Ureter (tissue), 1 donor: ENCODE measurements at places on chromosomes 2 and 18. TPM values are rescaled to one million over a fixed set of nuclear protein-coding genes. Genes with fewer than 3 reads are reported as not detected.

DNA sequence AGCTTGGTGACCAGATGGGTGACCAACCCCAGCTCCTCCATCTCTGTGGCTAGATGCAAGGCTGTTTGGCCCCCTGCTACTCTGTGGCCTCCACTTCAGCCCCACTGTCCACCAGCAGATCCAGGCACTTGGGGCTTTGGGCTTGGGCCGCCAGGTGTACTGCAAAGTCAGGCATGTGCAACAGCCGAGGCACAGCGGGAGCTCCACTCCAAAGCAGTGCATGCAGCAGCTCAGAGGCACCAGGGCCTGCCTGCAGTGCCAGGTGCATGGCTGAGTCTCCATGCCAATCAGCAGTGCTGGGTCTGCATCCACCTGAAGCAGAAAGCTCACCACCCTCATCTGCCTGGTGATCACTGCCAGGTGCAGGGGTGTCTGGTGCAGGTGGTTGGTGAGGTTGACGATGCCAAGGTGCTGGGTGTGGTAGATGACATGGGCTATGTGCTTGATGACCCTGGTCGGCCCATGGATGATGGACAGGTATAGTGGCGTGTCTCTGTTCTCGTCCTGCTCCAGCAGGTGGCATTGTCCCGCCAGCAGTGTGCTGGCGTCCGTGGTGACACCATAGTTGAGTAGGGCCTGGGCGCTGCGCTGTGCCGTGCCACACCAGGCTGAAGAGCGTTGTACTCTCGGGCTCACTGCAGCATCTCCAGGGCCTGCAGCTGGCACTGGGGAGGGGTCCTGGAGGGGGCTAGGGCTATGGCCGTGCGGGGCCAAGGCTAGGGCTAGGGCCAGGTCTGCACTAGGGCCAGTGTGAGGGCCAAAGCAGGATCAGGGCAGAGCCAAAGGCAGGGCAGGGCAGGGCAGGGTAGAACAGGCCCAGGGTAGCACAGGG, 1.0 kb upstream of the ANKRD62 start:
- no peak for DNase-seq

Gene LIMS4
- 1.6 TPM for total RNA-seq

GRCh38 chr2:96245609-96246390, 20.0 kb downstream of the TMEM127 start:
- DNase-seq: no peak

DNA sequence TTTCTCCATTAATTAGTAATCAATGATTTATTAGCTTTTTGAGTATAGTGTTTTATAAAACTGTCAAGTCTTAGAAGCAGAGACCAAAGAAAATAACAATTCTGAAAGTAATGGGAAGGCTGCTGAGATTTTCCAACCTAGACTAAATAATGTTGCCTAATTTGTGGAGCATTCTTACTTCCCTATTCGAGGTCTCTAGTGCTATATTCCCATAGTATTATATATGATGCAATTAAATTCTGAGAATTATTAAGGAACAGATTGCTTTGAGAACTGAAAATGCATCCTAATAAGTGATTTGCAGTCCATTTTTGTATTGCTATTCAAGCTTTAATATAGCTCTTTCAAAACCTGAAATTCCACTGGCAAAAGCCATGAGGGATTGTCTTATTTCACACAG, 27.7 kb upstream of the DOCK10 start:
- DNase-seq: no peak

GRCh38 chr18:13576598-13576997, 149.8 kb downstream of the FAM210A start:
- DNase-seq: no peak

DNA sequence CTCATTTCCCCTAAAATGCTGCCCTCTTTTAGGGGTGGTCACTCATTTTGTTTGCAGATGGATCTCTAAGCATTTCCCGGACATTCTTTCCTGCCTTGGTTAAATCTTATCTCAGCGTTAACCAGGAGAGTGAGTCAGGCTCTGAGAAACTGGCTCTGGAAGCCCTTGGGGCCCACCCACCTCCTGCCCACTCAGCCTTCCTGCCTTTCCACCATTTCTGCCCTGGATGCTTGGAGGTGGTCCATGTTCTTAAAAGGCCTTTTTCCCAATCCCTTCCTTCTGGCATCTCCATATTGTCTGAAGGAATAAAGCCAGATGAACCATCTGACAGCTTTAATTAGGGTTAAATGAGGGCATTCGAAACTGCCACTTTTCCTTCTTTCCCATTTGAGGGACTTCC, 9.5 kb downstream of the HK2 start:
- no peak for DNase-seq

DNA sequence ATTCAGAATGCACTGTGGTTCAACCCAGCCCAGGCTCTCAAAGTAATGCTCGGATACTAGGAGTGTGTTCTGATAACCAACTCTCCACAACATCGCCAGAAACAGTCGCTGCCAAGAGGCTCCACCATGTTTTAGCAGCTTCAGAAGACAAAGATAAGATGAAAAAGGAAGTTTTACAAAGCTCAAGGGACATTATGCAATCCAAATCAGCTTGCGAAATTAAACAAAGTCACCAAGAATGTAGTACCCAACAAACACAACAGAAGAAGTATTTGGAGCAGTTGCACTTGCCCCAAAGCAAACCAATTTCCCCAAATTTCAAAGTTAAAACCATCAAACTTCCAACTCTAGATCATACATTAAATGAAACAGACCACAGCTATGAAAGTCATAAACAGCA, 360.9 kb downstream of the XIRP2 start:
- no peak for DNase-seq

Gene UBXN4
- 117 TPM for total RNA-seq

DNA sequence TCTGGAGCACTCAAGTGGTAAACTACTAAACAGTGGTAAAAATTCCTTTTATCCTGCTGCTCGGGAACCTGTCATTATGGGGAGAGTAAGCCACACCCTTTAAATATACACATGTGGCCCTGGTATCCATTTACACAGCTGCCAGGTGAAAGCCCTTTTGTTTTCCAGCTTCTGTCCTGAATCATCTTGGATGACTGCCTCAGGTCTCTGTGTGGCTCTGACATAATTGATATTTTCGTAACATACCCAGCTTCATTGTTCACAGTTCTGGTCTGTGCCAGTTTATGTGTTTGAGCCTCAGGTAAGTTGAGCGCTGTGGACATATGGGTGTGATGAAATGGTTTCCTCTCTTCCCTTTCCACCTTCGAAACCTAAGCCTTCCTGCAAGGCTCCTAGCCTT, 15.7 kb upstream of the TTC39C start:
- no peak for DNase-seq

Gene MERTK
- total RNA-seq: 33.5 TPM

Gene PLEK
- total RNA-seq: 3.7 TPM

Gene BBS5
- 18.8 TPM for total RNA-seq

GRCh38 chr2:175817221-175817620, 184.8 kb downstream of the LNPK start:
- DNase-seq: no peak

DNA sequence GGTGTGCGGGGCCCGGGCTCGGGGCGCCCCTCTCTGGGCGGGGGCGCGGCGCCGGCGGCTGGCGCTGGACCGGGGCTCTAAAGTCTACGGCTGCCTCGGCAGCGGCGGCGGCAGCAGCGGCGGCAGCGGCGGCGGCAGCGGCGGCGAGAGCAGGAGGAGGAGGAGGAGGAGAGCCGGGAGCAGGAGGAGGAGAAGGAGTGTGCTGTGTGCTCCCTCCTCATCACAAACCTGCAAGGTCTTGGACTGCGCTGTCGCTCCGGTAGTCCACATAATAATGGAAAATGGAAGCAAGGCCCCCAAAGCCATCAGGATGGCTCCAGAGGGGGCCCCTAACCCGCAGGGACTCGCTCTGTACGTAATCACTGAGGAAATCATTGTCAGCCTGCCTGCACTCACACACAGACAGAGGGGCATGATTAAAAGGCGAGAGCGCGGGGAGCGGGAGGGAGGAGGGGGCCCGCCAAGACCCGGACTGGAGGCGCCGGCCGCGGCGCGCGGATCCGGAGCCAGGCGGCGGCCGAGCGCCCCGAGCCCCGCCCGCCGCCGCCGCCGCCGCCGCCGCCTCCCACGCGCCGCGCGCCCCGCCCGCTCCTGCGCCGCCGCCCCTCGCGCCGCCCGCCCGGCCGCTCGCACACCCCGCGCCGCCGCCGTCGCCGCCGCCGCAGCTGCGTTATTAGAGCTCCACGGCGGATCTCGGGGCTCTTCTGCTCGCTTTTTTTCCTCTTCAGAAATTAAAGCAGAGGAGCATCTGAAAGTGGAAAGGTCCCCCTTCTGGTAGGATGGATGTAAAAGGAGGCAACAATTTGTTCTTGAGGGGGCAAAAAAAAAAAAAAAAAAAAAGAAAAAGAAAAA, at the start of gene ZNF521:
TSS of gene ZNF521 (minus strand) at position 390 of the 852 bp plus-strand sequence. CDS start 1,220 bp downstream, outside the sequence.
- peak; percentile 75 for DNase-seq

DNA sequence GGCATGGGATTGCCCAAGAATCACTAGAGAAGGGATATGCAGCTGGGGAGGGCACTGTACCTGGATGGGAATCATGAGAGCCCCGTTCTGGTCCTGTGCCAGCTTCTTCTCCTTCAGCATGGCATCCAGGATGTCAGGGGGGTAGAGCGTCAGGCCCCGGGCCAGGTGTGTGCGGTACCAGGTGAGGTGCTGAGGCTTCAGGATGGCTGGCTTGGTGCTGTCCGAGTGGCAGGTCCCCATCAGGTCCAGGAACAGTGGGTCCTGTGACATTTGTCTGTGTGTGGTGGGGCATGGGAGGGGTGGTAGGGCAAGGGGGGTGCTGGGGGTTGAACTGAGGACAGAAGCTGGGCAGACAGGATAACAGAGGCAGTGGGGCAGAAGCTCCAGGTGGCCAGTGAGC, 13.2 kb downstream of the CFAP65 start:
- no peak for DNase-seq

DNA sequence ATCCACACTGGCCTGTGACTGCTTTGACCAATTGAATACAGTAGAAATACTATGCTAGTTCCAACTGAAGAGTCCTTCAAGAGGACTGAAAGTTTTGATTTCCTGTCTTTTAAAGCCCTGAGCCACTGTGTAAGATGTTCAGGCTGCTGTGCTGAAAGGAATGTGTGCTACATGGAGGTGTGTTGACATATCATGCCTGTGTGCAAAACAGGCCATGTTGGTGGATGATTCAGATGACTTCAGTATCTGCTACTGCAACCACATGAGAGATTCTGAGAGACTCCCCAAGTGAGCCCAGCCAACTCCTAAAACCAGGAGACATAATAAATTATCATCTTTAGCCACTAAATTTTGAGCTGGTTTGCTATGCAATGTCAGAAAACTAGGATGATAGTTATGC, 662.9 kb downstream of the ZEB2 start:
- no peak for DNase-seq

Gene ARHGAP15
- 12.4 TPM for total RNA-seq

DNA sequence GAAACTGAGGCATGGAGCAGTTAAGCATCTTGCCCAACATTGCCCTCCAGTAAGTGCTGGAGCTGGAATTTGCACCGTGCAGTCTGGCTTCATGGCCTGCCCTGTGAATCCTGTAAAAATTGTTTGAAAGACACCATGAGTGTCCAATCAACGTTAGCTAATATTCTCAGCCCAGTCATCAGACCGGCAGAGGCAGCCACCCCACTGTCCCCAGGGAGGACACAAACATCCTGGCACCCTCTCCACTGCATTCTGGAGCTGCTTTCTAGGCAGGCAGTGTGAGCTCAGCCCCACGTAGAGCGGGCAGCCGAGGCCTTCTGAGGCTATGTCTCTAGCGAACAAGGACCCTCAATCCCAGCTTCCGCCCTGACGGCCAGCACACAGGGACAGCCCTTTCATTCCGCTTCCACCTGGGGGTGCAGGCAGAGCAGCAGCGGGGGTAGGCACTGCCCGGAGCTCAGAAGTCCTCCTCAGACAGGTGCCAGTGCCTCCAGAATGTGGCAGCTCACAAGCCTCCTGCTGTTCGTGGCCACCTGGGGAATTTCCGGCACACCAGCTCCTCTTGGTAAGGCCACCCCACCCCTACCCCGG, 1.3 kb downstream of the PROC start:
- no peak for DNase-seq

Gene COQ10B
- total RNA-seq: 23.0 TPM

Gene FAM237A
- not detected for total RNA-seq

DNA sequence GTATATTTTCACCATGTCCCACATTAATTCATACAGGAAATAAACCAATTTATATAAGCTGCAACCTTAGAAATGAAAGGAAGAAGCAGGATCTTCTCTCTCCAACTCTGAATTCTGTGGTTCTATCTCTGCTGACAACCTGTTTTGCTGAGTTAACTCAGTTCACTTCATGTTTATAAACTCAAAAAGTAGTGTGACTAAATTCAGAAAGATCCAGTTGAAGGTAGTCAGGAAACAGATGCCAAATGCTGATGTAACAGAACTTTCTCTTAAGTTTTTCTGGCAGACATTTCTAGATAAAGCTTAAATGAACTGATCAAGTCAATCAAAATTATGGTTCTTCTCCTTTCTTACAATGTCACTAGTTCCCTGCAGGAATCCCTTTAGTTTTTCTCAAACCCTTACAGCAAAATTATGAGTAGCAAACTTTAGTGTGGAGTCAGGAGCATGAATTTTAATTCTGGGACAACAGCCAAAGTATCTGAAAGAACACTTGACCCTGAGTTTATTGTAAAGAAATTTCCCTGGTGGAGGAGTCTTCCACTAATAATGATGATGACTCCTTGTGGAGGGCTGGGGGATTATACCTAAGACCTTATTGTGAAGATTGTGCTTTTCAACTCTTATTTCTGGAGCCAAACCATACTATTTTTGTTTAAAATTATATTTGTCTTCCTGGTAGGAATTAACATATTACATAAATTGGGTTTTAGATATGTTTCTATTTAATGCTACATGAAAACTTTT, 216.9 kb downstream of the MYO3B start:
- DNase-seq: no peak

DNA sequence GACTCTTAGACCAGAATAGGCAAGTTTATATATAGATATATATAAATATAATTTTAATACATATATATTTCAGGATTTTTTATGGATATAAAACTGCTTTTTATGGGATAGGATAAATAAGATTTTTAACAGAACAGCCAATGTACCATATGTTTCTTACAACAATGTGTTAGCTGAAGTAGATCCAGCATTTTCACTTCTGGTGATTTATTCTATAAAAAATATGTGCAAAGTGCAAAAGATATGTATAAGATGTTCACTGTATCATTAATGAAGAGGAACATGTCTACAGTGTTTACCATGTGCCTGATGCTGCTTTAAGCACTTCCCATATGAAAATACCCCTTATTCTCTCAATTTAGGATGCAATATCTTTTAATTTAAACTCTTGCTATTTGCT, 22.2 kb upstream of the GPR75 start:
- DNase-seq: no peak

Gene CGREF1
- total RNA-seq: 1.9 TPM

DNA sequence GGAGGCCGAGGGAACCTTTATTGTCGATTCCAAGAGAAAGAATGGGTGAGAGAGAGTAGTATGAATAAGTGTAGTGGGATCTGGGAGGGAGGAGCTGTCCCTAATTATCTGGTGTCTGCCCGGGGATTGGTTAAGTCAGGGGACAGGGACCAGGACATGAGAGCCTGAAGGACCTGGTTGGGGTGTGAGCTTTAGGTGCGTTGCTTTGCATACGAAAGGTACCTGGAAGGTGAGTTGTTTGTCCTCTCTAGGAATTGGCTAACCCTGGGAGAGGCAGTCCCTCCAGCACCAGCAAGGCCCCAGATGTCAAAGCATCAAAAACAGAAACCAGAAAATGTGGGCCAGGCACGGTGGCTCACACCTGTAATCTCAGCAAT, 48.1 kb upstream of the RPL31 start:
- no peak for DNase-seq
